ENCODE measurements at places on chromosomes 13 and 19.
A peak's percentile ranks its signal among the peaks of the same experiment; 100 is the strongest.

GRCh38 chr13:77000475-77000874 is 8.6 kb downstream of the CLN5 start:
- DNase-seq = no peak

GRCh38 chr13:50187352-50188029 is 172.2 kb downstream of the KCNRG start:
- no peak for DNase-seq

GRCh38 chr13:48402325-48402932 is 10.5 kb downstream of the LPAR6 start:
- DNase-seq = no peak

GRCh38 chr13:40236566-40237168 is 429.8 kb downstream of the FOXO1 start:
- DNase-seq = no peak

DNA sequence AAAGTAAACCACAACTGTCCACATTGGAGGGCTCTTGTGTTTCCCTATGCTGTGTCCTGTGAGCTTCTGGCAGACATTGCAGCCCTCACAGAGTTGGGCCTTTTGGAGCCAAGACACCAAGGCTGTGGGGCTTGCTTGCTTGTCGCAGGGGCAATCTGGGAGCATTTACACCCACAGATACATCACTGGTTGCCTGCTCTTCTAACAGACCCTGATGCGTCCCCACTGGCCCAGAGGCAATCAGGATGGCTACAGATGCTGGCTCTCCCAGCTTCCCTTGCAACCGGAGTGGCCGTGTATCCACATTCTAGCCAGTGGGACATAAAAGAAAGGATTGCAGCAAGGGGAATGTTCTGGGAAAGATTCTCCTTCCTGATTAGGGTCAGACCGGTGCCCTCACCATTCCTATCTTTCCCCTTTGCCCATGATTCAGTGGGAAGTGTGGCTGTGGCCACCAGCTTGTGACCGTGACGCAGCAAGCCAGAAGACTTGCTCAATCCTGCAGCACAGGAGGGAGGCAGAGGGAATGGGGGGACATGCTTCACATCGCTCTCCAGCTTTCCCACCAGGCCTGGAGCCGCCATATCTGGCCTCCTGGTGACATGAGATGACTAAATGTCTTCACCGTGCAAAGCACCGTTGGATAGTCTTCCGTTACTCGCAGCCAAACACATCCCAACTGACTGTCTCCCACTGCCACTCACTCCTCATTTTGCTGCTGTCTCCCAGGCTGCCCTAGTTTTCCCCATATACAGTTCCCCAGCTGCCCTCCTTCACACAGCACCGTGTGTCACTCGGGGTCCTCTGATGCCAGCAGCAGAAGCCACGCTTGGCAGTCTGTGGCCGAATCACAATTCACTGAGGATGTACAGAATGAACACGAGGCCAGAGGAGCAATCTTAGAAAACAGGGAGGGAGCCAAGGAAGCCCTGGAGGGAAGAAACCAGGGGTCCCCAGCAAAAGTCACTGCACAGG is 151.0 kb downstream of the DPF1 start:
- DNase-seq = no peak

GRCh38 chr13:63696055-63696454 is 2280.4 kb upstream of the PCDH20 start:
- no peak for DNase-seq

DNA sequence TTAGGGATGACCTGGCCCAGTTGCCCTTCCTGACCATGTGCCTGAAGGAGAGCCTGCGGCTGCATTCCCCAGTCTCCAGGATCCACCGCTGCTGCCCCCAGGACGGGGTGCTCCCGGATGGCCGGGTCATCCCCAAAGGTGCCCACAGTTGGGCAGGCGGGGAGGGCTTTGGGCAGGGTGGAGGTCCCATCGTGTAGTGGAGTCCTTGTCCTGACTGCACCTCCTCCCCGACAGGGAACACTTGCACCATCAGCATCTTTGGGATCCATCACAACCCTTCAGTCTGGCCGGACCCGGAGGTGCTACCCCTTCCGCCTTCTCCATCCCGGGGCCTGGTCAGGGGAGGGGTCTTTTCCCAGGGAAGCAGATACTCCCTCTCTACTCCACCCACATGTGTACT is 31.7 kb upstream of the CYP4F8 start:
- DNase-seq = no peak

DNA sequence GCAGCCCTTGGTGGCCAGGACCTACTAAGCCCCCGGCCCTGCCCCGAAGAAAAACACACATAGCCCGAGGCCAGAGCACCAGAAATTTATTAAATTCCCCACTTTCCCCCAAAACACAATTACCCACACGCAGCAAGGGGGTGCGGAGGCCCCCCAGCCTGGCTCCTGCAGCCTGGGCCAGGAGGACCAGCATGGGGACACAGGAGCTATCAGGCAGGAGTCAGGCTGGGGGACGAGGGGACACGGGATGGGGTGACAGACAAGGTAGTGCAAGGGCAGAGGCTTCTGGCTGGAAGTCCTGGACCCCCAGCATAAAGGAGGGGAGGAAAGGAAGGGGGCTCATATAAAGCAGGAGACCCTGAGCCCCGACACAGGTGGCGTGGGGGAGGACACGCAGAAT is 3.1 kb downstream of the RNU6-9 start:
- DNase-seq = no peak

- DNase-seq = no peak
These were observed 278.0 kb downstream of the ITGBL1 start for GRCh38 chr13:101730420-101731000.

- no peak for DNase-seq
These were observed 1.0 kb upstream of the PLK5 start for GRCh38 chr19:1522838-1523237.

DNA sequence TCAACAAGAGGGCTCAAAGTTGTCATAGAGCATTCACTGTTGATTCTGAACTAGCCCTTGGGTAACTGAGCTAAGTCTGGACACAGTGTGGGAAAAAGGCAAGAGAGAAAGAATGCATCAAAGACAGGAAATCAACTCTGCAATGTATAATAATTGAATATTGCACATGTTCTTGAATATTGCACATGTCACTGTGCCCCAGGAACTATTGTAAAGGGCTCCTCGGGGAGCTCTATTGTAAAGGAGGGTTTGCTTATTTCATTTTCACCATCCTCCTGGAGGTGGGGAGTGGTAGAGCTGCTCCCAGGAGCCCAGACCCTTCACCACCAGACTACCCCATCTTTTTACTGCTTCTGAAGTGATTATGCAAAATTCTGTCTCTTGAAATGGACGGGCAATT is 44.4 kb upstream of the ITM2B start:
- DNase-seq = no peak

DNA sequence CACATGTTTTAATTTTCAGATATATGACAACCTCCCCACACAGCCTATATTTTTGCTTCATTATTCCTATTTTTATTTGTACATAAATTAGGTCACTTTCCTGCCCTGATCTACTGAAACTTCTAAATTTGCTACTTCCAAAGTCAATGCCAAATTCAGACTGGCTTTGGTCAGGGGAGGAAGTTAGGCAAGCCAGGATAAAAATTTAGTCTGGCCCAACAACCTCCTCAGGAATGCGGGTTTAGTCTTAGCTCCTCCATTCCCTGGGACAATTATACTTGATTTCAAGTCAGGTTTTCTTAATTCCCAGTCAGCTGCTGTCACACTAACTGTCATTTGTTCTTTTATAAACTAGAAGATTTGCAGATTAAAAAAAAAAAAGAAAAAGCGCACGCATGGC is 84.3 kb downstream of the TM9SF2 start:
- no peak for DNase-seq

DNA sequence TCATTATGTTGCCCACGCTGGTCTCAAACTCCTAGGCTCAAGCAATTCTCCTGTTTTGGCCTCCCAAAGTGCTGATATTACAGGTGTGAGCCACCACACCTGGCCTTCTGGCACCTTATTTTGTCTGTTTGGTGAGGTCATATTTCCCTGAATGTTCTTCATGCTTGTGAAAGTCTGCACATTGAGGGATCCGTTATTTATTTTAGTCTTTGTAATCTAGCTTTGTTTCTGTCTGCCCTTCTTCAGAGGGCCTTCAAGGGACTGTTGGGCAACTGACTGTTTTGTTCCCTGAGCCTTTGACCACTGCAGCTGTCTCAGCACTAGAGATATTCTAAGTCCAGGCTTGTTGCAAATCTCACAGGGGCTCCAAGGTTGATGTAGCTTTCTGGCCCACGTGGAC is 110.5 kb upstream of the RFC3 start:
- DNase-seq = no peak

DNA sequence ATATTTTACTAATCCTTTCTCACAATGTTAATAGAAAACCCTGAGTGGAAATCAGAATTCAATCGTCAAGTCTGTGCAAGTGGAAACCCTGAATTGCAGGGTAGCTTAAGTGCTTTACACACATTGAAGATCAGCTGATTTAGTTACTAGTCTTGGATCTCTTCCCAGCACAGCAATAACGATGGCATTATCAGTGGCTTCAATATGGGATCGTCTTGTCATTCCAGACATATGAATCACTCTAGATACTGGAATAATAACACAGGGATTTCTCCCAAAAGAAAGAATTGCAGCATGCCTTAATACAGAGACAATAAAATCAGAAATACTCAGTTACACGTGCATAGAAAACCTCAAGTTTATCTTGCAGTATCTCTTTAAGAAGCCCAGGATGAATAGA is 12.6 kb upstream of the METTL21C start:
- DNase-seq = peak; percentile 66

DNA sequence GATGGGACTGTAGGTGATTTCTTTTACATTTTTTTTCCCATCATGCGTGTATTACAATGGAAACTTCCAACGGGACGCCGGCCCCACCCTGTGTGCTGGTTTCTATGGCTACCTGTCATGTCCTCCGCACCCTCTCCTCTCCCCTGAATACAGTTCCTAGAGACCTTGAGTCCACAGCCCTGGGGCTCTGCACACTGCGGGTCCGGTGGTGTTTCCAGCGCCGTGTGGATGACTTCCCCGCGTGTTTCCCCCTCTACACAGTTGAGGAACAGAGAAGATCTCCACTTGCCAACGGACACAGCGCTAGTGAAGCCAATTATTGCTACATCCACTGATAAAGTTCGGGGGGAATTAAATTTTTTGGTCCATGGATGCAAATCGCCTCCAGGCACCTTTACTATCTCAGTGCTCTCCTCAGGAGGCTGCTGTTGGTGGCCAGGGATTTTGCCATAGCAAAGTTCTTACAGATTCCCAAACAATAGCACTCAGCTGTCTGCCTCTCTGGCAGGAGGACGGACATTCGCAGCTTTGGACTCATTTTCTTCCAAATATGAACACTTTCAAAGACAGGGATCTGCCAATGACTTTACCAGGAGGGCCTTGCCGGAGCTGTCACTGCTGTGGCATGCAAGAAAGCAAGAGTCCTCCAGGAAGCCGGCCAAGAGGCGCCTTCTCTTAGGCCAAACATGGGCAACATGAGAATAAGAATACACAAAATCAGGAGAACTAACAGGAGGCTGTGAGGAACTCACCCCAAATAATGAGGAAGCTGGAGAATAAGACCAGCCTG is 39.3 kb upstream of the GAS6 start:
- DNase-seq = no peak

GRCh38 chr19:39814595-39814994 is 19.4 kb downstream of the DYRK1B start:
- DNase-seq = no peak

- DNase-seq = no peak
These were observed 57.2 kb downstream of the TNFRSF19 start for GRCh38 chr13:23627410-23627809.

GRCh38 chr19:14118165-14119051 is 846 bp upstream of the PRKACA start:
- peak; percentile 43 for DNase-seq

GRCh38 chr13:25136880-25137787 is 35.0 kb downstream of the AMER2 start:
- DNase-seq = no peak

- no peak for DNase-seq
These were observed 221.2 kb downstream of the LMO7 start for GRCh38 chr13:75857291-75857690.

DNA sequence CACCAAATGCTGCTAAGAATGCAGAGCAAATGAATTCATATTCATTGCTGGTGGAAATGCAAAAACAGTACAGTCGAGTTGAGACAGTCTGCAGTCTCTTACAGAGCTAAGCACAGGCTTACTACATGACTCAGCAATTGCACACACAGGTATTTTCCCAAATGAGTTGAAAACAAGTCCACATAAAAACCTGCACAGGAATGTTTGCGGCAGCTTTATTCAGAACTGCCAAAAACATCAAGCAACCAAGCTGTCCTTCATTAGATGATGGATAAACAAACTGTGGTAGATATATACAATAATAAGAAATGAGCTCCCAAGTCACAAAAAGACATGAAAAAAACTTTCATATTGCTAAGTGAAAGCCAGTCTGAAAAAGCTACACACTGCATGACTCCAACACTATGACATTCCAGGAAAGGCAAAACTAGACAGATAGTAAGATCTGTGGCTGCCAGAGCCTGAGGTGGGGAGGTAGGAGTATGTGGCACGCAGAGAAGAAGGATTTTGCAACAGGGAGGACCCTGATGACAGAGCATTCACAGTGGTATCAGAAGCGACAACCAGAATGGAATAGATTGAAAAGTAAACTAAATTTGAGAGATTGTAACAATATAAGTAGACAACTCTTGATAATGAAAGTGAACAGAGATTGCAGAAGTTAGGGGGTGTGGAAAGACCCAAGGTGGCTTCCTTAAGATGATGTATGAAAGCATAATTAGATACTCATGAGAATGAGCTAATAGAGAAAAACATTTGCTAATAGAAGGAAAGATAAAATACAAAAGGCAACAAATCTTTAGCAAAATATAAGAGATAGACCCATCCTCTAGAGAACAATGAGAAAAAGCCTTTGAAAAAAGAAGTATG is 52.7 kb downstream of the TSC22D1 start:
- DNase-seq = peak; percentile 28

- no peak for DNase-seq
These were observed 42.4 kb downstream of the ZC3H13 start for GRCh38 chr13:46010148-46010547.

- no peak for DNase-seq
These were observed 6.6 kb upstream of the ZDHHC20 start for GRCh38 chr13:21465710-21466160.

DNA sequence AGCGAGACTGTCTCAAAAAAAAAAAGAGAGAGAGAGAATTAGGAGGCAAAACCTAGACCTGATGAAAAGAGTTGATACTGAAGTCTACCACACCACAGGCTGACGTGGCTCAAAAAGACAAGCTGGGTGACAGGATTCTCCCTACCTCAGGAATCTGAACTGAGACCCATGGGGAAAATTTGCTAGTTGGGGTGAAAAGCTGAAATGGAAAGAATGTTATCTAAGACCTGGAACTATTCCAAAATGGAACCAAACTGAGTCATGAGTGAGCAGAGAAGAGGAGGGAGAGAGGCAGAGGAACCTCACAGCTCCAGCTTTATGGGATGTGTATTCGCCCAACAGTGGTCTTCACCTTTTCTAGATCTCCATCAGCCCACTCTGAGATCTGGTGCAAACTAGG is 11.7 kb downstream of the SMG9 start:
- DNase-seq = no peak

DNA sequence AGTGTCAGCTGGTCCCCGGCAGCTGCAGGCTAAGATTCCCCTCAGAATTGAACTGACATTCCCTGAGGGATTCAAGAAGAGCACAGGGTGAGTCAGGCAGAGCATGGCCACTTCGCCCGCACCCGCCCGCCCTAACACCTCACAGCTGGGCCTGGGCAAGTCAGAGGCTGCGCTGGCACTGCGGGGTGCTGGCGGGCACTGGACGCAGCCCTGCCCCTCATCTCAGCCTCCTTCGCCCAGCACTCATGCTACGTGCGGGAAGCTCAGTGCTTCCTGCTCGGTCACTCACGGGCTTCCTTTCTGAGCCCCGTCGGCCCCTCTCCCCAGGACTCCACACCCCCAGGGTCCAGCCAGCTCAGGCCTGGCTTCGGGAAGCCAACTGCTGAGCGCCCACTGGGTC is 56.9 kb downstream of the MLLT1 start:
- DNase-seq = no peak

All from SW480 (cell line).